ENCODE measurements at places on chromosomes 2 and 18.

GRCh38 chr2:20208476-20208859 lies 16.5 kb downstream of the SDC1 start:
- DNase-seq: no peak

- no peak for DNase-seq
Observed at GRCh38 chr2:10584242-10584753, 105.5 kb downstream of the NOL10 start.

DNA sequence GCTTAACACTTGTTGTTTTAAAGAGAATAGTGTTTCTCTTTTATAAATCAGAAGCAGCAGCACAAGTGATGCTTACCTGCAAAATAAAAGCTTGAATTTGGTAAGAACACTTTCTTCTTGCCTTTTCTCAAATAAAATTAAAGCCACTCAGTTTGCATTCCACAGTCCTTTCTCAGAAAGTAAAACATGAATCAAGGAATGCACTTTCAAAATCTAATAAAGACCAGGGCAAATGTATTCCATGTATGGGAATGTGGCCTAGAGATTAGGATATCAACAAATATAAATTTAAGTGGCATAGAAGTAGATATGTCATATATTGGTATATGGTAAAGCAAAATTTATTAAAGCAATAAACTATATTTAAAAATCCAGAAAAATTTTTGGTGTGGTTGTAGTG lies 352.8 kb downstream of the THSD7B start:
- no peak for DNase-seq

- DNase-seq: no peak
Observed at GRCh38 chr18:11033503-11033902, 115.9 kb downstream of the PIEZO2 start.

DNA sequence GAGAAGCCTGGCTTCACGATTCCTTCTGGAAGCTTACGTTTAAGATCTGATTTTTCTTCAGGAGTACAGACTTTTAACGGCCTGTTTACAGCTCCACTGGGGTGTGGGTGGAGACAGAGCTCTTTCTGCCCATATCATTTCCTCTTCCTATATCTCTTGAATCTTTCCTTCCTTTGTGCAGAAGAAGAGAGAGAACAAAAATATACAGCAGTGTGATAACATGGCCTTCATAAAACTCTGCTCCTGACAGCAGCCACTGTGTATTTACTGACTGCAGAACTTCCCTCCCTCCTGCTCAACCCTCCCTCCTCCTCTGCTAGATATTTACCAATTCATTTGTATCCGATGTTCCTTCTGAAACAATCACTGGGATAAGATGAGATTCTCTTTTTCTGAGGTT lies 34.1 kb upstream of the REEP1 start:
- DNase-seq: no peak

DNA sequence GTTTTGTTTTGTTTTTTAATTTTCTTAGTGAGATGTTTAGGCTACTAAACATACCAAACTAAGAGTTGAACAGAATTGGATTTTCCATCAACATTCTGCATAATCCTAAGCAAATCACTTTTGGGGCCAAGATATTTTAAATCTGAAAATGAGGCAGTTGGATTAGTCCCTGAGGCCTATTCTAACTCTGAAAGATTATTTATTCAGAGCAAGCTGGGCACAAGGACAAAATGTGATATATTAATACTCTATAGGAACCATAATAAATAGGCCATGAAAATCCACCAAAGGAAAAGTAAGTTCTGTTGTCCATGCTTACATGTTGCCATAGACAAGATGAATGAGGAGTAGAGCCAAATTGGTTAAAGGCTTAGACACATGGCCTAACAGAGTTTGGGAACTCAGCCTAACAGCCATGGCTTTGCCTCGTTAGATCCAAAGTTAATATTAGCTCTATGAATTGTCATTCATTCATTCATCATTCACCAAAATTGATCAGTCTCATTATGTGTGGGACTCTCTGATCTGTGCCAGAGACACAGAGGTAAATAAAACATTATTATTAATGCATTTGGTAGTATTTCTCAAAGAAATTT lies 183.5 kb downstream of the SCG2 start:
- no peak for DNase-seq
